Central memory CD4-positive, alpha-beta T cell (primary cell): ENCODE measurements at places on chromosomes 13 and 19.

- no peak for DNase-seq
These were observed 665 bp downstream of the ZNF347 start for GRCh38 chr19:53158119-53158656.

DNA sequence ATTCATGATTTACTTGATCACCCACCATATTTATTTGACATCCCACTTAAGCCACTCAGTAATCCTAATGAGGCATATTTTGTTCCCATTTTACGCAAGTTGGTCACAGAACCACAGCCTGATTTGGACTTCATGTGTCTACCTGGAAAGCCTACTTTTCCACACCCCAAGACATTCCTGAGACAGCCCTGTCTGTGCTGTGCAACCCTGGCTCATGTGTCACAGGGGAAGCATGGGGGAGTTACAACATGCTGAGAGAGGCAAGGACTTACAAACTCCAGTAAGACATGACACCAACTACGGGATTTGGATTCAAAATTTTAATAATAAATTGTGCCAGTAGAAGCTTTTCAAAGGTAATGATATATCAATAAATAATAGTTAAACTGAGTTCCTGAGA, 70.2 kb upstream of the XPO4 start:
- DNase-seq: no peak

GRCh38 chr13:106499896-106500295, 35.6 kb downstream of the EFNB2 start:
- no peak for DNase-seq

- no peak for DNase-seq
These were observed 99.3 kb downstream of the WDFY2 start for GRCh38 chr13:51683597-51683996.

DNA sequence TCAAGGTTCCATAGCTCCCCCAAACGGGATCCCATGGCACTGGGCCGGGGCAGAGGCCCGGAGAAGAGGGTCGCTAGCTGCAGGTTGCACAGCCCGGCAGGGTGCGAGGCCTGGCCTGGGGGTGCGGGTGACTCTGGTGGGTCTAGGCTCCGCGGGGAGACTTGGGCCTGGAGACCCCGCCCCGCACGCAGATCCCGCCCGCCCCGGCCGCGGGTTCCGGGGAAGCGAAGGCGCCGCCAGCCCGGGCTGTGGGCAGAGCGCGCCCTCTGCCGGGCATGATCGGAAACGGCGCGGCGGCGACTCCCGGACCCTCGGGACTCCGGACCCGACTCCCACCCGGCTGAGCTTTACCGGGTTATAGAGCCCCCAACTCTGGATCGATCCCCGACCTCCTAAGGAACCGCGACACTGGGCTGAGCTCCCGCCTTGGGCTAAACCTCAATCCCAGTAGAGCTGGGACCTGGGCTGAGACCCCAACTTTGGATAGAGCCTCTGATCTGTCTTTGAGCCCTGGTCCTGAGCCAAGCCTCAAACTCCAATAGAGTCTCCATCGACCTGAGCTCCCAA, 3.1 kb upstream of the TNFAIP8L1 start:
- DNase-seq: peak; percentile 63

DNA sequence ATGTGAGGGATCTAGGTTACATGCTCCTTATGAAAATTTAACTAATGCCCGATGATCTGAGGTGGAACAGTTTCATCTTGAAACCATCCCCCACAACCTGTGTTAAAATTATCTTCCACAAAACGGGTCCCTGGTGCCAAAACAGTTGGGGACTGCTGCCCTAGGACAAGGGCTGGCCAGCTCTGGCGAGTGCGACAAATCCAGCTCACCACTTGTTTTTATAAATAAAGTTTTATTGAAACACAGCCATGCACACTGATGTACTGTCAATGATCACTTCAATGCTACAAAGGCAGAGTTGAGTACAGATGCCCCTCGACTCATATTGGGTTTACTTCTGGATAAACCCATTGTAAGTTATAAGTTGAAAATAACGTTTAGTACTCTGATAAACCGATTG, 235.3 kb downstream of the ATP8A2 start:
- DNase-seq: no peak

DNA sequence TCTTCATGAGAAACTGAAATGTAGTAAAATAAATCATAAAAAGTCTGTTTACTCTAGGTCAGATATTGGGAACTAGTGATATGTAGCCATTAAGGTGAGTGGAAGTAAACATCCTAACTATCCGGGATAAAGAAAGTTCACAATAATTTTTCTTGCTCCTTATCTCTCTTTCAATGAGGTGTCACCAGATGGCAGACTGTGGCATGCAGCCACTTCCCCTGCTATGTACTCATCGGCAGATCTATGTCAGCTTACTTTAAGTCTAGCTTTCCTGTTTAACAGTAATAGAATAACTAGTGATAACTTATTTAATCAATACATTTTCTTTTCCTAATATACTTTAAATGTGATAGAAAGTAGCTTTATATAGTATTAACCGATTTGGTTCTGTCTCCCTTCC, 181.9 kb downstream of the NDFIP2 start:
- DNase-seq: no peak

- no peak for DNase-seq
These were observed 94.0 kb downstream of the PCDH9 start for GRCh38 chr13:67136157-67136556.

DNA sequence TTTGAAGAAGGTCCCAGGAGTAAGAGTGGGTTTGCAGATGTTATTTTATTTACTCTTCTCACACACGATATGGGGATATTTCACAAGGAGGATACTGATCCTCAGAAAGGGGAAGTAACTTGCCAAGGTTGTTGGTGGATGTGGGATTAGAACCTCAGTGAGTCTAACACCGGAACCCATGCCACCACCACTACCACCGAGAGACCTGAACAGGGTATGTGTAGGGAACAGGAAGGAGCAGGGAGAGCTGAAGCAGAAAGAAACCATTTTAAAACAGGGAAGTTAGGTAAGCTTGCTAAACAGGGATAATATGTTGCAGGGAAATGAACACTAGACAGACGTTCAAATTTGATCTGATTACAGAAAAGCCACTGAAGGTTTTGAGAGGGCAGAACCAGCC, 11.6 kb upstream of the CEACAM3 start:
- no peak for DNase-seq

GRCh38 chr13:110466266-110466915, 95.1 kb downstream of the RAB20 start:
- no peak for DNase-seq

GRCh38 chr19:9913237-9914000, 22.9 kb downstream of the OLFM2 start:
- no peak for DNase-seq

GRCh38 chr13:101618440-101619187, 166.1 kb downstream of the ITGBL1 start:
- DNase-seq: peak; percentile 49

DNA sequence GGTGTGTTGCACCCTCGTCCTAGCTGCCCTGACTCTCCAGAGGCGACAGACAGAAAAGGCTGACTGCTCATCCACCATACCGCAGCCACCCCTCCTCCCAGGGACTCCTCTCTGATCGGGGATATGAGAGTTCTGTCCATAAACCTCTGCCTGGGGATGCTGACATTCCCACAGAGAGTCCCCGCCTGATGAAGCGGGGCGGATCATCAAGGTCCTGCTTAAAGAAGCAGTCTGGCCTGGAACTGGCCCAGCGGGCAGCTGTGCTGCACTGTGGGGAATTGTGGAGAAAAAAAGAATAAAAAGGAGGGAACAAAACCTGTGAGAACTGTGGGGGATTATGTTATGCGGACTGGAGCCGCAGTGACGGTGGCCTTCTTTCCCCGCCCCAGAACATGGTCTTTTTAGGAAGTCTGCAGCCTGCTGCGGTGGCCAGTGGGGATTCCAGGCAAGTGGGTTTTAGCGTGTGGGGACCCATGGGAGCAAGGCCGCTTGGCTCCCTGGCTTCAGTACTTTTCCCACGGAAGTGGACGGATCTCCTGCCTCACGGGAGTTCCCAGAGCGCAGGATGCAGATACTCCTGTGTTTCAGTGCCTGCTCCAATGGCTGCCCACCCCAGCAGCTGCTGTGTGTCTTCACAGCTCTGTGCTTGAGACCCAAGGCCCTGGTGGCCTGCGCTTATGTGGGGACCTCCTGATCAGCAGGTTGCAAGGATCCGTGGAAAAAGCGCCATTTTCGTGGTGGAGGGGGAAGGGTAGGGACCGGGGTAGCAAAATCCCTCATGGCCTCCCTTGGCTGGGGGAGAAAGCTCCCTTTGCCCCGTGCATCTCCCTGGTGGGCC, 1456.2 kb upstream of the SLC10A2 start:
- DNase-seq: no peak
